ENCODE measurements at places on chromosomes 3 and 15. TPM values are rescaled to one million over a fixed set of nuclear protein-coding genes. Genes with fewer than 3 reads are reported as not detected.

The GATM gene
- 0.60 TPM for total RNA-seq

The TOMM70 gene
- total RNA-seq: 32.3 TPM

The CD80 gene
- total RNA-seq: not detected

The LRTM1 gene
- not detected for total RNA-seq

The GPR171 gene
- total RNA-seq: not detected

The GOLGA8S gene
- total RNA-seq: 0.55 TPM

The FRMD5 gene
- total RNA-seq: 18.2 TPM

The CDCP1 gene
- not detected for total RNA-seq
